ENCODE measurements at places on chromosomes 16 and 17.

DNA sequence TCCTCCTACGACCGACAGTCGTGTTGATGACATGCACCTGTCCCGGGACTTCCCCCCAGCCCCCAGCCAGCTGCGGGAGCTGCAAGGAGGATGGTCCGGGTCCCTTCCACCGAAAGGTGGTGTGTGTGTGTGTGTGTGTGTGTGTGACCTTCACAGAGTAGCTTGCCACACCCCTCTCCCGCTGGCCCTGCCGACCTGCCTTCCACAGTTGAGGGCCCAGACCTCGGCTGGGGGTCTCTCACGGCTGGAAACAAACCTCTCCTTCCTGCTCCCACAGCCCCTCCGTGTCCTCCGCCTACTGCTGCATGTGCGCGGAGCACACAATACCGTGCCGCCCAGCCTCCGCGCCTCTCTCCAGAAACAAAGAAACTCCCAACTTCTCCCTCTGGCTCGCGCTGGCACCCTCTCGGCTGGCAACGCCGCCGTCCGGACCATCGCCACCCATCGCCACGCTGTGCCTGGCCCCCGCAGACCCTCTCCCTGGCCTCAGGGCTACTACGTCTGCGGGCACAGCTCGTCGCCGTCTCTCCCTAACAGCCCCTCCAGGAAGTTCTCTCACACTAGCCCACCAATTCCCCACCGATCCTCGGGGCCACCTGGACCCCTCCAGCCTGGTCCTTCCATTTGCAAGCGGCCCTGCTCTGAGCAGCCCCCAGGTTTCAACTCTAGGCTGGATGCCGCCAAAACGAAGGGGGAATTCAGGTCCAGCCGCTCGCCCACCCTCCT lies 81.2 kb downstream of the TIMM22 start:
- no peak for DNase-seq

- DNase-seq = no peak
These were observed 65.6 kb downstream of the SMG6 start for GRCh38 chr17:2237950-2238349.

- DNase-seq = no peak
These were observed 174.2 kb downstream of the TANC2 start for GRCh38 chr17:63140255-63140654.

DNA sequence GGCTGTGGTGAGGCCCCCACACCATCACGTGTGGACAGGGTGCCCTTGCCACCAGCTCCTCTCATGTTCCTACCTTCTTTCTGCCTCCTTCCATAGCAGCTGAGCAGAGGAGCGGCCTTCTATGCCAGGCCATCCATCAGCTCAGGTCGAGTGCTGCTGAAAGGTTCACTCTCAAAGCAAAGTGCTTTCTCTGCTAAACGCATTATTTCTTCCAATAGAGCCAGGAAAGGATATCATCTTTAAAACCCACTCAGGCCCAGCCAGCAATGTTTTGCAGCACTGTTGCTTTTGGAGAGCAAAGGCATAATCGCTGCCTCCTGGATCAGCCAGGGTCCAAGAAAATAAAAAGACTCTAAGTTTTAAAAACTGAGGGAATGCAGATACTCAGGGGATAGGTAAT lies 54.9 kb upstream of the GPRC5B start:
- no peak for DNase-seq

DNA sequence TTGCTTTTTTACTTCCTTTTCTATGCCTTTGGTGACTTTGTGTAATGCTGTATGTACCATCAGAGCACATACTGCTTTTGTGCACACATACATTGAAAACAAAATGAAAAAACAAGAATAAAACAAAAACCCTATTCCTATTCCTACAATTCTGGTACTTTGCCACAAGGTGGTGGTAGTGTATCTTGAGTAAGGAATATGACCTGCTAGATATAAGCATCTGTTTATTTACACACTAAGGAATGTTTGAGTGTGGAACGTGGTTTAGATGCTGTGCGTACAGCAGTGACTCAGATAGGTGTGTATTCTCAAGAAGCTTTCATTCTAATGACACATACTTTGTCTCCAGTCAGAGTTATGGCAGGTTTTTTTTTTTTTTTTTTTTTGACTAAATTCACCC lies 606.2 kb downstream of the WWOX start:
- DNase-seq = peak; percentile 24

- no peak for DNase-seq
These were observed 201.3 kb downstream of the XYLT1 start for GRCh38 chr16:17269439-17269838.

GRCh38 chr16:3295783-3296182 lies 9.4 kb downstream of the TIGD7 start:
- no peak for DNase-seq

DNA sequence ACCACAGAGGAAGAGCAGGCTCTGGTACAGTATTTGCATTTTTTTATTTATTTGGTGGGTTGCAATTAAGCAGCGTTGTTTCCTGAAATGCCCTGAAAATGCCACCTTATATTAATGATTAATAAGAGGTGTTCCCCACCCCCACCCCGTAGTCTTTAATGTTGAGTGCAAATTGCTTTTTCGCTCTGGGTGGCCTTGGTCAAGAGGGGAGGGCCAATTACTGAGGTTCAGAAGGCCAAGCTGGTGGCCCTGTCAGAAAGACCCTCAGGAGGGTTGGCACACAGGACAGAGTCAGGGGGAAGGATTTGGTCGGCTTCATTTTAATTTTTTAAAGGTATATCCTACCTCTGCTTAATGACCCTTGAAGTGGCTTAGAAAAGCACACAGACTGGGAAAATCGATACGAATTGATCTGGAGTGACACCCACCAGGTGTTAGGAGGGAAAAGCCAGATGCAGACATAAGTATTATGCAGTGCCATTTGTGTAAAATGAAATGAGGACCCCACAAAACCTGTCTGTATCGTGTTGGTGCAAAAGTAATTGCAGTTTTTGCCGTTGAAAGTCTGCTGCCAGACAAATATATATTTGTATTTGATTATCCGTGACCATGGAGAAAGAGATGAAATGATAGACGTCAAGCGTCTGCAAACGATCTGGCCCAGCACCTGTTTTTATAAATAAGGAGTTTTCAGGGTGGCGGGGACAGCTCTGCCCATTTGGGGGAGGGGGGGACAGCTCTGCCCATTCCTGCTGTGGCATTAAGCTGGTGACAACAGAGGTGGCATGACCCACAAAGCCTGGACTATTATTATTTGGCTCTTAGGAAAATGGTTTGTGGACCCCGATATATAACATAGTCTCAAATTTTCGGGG lies 143.8 kb upstream of the PLCG2 start:
- no peak for DNase-seq

GRCh38 chr16:4327386-4328045 lies 11.6 kb downstream of the GLIS2 start:
- no peak for DNase-seq

DNA sequence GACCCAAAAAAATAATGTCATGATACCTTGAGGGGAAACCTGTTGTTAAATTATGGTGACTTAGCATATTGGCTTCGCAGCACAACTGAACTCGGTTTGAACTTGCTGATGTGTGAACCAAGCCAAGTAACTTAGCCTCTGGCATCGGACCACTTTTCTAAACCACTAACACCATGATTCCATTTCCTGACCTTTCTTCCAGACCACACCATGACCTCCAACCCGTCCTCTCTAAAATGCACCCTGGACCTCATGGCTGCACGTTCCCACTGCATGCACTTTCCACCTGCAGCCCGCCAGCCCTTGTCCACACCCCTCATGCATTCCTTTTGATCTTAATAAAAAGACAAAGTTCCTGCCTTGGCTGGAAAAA lies 29.3 kb downstream of the DYNLRB2 start:
- no peak for DNase-seq

- no peak for DNase-seq
These were observed 439.9 kb upstream of the MAF start for GRCh38 chr16:80040413-80040812.

DNA sequence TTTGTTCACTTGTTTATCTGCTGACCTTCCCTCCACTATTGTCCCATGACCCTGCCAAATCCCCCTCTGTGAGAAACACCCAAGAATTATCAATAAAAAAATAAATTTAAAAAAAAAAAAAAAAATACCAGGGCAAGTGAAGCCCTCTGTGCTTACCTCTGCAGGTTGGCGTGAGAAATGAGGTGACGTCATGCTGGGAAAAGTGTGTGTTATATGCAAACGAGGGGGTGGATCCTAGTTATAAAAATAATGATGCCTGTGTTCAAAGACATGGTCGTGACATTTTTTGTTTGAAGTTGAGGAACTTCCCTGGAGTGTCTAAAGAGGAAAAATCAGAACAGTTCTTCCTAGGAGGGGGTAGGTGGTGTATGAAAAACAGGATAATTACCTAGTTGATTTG lies 20.2 kb downstream of the TMC7 start:
- DNase-seq = no peak

- DNase-seq = peak; percentile 76
These were observed 9.8 kb downstream of the OTOP3 start for GRCh38 chr17:74945543-74945942.

- no peak for DNase-seq
These were observed 215.1 kb downstream of the TMEM114 start for GRCh38 chr16:8375232-8375587.

- DNase-seq = no peak
These were observed 422 bp downstream of the UQCC4 start for GRCh38 chr16:1420111-1420539.

DNA sequence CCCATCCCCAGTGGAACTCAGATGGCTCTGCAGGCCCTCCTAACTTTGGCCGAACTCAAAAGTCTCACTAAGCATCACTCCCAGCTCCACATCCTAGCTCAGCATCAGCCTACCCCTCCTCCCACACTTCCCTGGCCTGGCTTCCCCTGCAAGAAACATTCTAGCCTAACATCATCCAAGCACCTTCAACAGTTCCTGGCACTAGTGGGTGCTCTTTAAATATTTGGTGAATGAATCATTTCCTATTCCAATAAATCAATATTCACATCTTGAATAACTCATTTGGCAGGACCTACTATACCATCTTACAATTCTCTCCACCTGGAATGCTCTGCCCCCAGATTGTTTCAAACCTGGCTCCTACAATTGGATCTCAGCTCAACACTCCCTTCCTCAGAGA lies 11.0 kb upstream of the BBS2 start:
- no peak for DNase-seq

GRCh38 chr17:1729966-1730325 lies 5.4 kb downstream of the WDR81 start:
- no peak for DNase-seq

DNA sequence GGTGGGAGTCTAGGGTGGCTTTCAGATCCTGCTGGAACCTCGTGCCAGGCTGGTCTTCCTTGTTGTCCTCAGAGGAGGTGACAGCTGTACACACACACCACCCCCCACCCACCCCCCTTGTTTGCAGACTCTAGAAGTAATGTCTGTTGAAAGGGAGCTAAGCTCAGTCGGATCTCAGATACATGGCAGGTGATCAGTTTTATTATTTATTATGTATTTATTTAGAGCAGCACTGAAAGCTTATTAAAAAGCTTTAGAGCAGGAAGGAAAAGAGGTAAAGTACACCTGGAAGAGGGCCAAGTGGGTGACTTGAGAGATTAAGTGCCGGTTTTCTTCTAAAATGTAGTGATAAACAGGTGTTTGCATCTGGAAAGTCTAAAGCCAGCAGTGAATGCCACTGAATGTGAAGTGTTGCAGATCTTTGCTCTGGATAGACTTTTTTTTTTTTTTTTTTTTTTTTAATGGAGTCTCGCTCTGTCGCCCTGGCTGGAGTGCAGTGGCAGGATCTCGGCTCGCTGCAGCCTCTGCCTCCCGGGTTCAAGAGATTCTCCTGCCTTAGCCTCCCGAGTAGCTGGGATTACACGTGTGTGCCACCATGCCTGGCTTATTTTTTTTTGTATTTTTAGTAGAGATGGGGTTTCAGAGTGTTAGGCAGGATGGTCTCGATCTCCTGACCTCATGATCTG lies 40.2 kb downstream of the FOXK2 start:
- no peak for DNase-seq

DNA sequence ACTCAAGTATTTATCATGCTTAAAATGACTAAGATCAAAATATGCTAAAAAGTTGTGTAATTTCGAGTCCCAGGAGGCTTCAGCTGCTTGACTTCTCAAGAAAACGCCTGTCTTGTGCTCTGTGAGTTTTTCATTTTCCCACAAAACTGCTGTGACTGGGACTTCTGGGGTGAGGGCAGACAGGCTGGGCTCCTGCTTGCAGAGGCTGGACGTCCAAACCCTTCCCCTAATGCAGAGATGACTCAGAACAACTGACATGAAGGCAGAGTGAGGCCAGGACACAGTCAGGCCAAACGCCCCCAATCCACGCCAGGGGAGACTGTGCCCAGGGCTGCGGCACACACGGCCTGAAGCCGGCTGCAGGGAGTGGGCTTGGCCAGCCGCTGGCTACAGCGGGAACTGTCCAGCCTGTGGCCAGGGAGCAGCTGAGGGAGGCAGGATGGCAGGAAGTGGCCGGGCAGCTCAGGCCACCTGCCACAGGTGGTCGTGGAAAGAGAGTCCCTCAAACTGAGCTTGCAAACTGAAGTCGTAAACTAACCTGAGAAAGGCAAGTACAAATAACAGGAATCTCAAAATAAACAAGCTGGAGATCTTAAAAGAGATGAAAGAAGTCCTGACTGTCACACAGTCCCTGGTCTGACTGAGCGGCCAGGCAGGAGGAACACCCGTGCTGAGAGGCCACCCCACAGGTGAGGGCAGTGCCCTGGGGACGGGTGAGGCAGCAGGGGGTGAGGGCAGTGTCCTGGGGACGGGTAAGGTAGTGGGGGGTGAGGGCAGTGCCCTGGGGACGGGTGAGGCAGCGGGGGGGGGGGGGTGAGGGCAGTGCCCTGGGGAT lies 21.3 kb upstream of the HEXD start:
- no peak for DNase-seq

GRCh38 chr17:78341559-78342448 lies 18.1 kb downstream of the SOCS3 start:
- peak; percentile 50 for DNase-seq

DNA sequence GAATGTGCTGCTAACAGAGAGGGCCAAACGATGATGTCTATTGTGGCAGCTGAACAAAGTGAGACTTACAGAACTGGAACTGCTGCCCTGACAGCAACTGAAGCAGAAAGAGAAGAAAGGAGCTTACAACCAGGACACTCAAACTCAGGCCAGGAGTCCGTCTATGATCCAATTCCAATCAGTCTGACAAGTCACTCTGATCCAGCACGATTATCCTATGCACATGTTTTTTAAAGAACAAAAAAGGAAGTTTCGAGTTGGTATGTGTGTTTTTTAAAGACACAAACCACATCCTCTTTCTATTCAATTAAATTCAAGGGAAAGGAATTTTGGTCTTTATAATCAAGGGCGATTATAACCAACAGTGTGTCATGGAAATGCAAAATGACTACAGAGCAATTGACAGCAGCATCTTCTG lies 42.4 kb upstream of the MTMR4 start:
- no peak for DNase-seq

GRCh38 chr17:76671912-76672262 lies 28.3 kb upstream of the ST6GALNAC1 start:
- no peak for DNase-seq

All from GM10248 (cell line).